NCI-H69 (cell line): ENCODE measurements at places on chromosomes 1 and 21.

GRCh38 chr21:41370840-41371684 lies 9.2 kb downstream of the MX2 start:
- no peak for DNase-seq

DNA sequence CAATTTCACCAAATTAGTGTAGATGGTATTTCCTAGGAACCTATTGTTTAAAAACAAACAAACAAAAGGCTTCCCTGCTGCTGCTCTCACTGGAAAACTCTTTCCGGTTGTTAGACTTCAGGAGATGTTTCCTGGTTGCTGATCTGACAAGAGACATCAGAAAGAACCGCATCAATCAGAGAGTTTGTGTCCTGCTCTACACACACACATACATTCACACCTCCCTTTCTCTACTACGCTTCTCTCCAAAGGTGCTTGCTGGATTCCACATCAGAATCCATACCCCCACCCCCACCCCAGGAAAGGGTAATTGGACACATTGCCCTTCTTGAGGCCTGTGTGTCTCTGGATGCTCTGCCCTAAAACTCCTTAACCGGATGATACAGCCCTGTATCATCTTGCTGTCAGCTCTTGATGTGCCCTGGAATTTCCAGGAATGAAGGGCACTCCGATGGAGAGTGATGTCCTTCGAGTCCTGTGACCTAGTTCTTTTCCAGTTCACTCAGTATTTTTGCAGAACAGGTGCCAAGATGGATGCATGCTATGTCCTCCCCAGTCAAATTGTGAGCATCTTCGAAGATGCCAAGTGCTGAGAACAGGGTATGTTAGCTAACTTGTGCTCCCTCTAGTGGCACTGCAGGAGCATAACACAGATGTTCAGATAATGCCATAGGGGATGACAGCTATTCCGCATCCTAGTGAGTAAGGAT lies 113.7 kb upstream of the SLC35F3 start:
- peak; percentile 79 for DNase-seq

DNA sequence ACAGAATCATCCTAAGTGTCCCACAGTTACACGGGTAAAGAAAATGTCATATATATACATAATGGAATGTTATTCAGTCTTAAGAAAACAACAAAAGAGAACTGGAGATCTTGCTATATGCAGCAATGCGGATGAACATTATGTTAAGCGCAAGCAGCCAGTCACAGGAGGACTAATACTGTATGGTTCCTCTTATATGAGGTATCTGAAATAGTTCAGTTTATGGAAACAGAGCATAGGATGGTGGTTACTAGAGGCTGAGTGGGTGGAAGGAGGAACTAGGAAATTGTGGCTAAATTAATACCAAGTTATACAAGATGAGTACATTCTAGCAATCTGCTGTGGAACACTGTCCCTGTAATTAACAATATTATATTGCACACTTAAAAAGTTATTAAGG lies 834.3 kb downstream of the KCNT2 start:
- DNase-seq: peak; percentile 23

GRCh38 chr1:156260896-156261295 lies 13.0 kb upstream of the PAQR6 start:
- no peak for DNase-seq

GRCh38 chr1:109389638-109390341 lies 7.9 kb downstream of the SORT1 start:
- no peak for DNase-seq

DNA sequence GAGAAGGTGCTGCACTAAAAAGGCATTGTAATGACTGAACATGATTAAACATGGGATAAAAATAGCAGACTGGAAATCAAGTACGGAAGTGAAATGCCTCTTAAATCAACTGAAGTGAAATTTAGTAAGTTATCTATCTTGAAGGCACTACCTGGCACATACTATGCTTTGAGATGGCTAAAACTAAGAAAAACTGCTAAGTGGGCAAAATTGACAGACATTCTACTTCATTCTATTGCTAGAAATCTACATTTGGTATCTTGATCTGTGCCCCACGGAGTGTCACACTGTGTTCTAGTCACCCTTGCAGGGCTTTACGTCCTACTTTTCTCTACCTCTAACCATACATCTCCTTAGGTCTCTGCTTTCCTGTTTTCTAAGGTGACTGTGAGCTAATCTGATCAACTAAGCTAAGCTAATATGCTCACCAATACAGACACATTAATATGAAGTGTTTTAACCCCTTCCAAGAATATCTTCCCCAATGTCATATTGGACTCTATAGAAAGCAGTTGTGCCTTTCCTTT lies 4.1 kb downstream of the PDC start:
- DNase-seq: no peak

DNA sequence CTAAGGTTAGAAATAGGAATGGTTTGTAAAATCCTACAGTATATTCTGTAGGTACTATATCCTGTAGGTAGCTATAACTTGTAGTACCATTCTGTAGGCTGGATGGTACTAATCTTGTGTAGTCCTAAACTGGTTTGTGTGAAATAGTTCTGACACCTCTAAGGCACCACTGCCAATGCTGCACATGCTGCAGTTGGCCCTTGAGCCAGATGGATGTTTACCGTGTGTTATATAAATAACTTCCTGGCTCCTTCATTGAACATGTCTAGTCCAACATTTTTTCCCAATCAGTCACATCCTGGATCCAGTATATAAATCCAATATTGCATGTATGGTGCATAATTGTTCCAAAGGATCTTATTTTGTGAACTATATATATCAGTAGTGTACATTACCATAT lies 89.5 kb upstream of the GNG4 start:
- no peak for DNase-seq

GRCh38 chr1:52139817-52140540 lies 1.9 kb upstream of the ZFYVE9 start:
- DNase-seq: no peak

- no peak for DNase-seq
These were observed 202.3 kb upstream of the BRINP3 start for GRCh38 chr1:190679983-190680382.

GRCh38 chr1:11448373-11449099 lies 30.4 kb upstream of the DISP3 start:
- DNase-seq: peak; percentile 11

DNA sequence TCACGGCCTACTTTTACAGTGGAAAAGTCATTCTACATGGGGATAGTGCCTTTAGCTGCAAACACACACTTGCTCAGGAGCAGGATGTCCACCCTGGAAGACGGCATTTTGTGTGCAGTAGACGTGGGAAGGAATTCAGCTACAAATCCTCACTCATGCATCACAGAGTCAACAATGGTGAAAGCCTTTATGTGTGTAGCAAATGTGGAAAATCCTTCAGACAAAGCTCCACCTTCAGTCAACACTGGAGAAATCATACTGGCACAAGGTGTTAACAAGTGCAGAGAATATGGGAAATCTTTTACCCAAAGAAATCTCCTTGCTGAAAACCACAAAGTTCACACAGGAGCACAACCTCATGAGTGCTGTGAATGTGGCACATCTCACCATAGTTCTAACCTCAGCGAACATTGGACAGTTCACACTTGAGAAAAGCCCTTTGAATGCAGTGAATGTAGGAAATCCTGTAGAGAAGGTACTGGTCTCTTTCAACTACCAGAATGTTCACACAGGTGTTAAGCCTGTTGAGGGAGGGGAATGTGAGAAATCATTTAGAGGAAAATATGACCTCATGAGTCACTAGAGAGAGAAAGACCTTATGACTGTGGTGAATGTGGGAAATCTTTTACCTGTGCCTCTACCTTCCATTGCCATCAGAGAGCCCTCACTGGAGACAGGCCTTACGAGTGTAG lies 101.8 kb downstream of the PTGS2 start:
- DNase-seq: peak; percentile 19
